ENCODE measurements at places on chromosomes 12 and 14.

GRCh38 chr12:129610601-129611120, 293.2 kb downstream of the TMEM132D start:
- no peak overlapping the region for H3K27ac ChIP-seq
- no peaks in the 10 kb centered on the region for H3K27me3 ChIP-seq
- no peak overlapping the region for H3K4me3 ChIP-seq

GRCh38 chr12:116210131-116210530, 67.4 kb downstream of the MED13L start:
- H3K4me1 ChIP-seq: peaks cover 5% of the 10 kb centered on the region
- H3K27ac ChIP-seq: no peak overlapping the region
- H3K36me3 ChIP-seq: no peaks in the 10 kb centered on the region
- no peaks in the 10 kb centered on the region for H3K27me3 ChIP-seq
- DNase-seq: no peak

DNA sequence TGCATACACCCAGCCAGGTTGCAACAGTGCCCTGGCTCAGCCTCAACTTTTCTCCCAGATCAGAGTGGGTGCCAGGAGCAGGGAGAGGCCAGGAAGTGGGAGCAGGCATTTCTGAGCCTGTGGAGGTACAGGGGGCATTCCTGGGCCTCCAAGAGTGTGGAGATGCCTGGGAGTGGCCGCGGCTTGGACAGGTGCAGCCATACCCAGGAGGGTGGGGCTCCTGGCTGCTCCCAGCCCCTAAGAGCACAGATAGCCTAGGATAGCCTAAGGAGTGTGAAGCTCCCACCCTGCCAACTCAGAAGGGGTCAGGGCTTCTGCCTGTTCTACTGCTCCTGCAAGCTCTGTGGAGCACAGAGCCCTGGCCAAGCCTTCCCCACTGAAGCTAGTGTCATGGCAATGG, 543.4 kb downstream of the RPL10L start:
- no peak overlapping the region for H3K27ac ChIP-seq
- H3K27me3 ChIP-seq: no peaks in the 10 kb centered on the region
- no peaks in the 10 kb centered on the region for H3K36me3 ChIP-seq
- DNase-seq: no peak
- no peaks in the 10 kb centered on the region for H3K4me1 ChIP-seq
- no peak overlapping the region for H3K4me3 ChIP-seq

DNA sequence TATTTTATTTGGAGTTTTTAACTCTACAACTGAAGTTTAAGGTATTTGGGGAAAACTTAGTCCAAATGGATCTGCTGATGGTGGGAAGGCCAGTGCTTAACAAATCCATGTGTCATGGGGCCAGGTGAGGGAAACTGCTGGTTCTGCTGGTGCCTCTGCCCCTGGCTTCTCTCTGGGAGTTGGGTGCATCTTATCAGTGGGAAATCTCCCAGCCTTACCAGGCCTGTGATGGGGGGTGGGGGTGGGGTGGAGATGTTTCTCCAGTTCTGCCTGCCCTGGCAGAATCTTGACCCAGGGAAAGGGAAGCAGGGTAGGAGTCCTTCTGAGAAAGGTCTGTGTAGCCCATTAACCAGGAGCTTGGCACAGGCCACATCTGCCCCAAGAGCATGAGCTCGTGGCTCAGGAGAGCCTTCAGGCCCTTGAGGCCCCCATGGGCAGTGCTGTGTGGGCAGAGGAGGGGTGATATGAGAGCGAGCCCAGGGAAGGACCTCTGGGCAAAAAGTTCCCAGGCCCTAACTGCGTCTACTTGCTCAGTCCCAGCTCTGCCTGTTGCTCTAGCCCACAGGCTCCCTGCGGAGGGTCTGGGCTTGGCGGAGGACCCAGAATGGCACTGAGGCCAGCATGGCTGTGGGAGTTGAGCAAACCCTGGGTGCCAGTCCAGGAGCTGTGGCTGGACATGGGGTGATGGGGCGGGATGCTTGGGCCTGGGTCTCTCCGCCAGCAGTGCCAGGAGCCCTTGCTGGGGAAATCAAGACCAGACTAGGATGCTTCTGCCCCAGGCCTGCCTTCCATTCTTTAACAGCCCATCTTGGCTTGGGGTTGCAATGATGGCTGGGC, 18.2 kb downstream of the VASH1 start:
- H3K4me3 ChIP-seq: peak overlapping the region; percentile 9
- no peak overlapping the region for H3K27ac ChIP-seq
- H3K4me1 ChIP-seq: peaks cover 4% of the 10 kb centered on the region
- DNase-seq: no peak

DNA sequence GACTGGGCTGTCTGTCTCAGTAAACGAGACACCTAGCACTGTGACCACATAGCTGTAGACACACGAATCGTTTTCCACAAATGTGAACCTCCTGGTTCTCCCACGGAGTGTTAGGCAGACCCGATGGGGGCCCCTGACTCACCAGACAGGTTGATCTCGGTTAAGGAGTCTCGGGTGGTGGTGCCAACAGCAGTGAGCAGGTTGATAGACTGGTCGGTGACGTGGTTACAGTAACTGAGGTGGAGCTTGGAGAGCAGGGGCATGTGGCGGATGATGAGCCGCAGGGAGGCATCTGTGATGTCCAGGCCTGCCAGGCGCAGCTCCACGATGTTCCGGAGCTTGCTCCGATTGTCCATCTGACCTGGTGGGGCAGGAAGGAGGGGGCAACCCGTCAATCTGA, 39.8 kb downstream of the RNF34 start:
- H3K27ac ChIP-seq: no peak overlapping the region
- H3K4me1 ChIP-seq: no peaks in the 10 kb centered on the region
- peaks cover 60% of the 10 kb centered on the region for H3K36me3 ChIP-seq
- no peaks in the 10 kb centered on the region for H3K27me3 ChIP-seq
- no peak overlapping the region for H3K4me3 ChIP-seq
- DNase-seq: no peak

DNA sequence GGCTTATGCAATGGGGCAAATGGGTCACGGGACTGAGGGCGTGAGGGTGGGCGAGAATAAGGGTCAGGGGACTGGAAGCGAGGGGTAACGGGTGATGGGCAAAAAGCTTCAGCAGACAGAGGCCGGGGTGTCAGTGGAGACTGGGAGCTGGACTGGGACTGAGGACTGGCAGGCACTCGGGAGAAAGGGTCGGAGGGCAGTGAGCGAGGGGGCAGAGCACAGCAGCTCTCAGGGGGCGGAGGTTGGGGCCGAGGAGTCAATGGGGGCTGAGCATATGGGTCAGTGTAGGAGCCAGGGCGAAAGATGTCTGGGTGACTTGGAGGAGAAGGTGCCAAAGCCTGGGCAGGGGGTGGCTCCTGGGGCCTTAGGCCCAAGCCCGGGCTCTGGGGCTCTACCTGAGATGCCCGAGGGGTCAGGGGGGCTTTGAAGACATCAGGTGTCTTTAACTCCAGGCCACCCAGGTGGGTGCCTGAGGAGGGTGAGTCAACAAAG, 20.2 kb downstream of the KMT2D start:
- peaks cover 99% of the 10 kb centered on the region for H3K36me3 ChIP-seq
- no peak overlapping the region for H3K27ac ChIP-seq
- H3K27me3 ChIP-seq: no peaks in the 10 kb centered on the region
- H3K4me3 ChIP-seq: no peak overlapping the region
- no peaks in the 10 kb centered on the region for H3K4me1 ChIP-seq
- DNase-seq: no peak

DNA sequence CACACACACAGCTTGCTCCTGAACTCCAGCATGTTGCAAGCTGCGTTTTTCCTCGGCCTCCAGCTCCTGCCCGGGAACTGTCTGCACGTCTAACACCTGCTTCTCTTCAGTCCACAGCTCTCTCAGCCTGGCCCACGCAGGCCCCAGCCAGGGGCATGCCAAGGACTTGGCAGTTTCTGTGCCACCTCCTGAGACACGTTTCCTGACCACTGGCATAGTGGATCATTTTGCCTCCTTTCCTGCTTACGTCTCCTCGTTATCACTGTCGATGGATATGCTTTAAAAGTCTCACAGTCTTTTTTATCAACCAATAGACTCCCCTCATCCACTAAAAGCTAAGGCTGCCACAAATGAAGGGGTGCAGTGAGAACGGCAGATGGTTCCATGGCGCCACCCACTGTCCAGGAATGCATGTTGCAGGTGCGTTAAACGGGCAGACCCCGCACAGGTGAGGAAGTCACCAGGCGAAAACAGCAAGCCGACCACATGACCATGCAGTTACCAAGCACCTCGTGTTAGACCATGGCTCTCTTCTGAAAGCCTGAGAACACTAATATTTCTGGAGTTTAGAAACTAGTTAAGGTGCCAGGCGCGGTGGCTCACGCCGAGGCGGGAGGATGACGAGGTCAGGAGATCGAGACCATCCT, 14.7 kb upstream of the TEAD4 start:
- DNase-seq: peak; percentile 49
- H3K4me3 ChIP-seq: no peak overlapping the region
- H3K4me1 ChIP-seq: no peaks in the 10 kb centered on the region
- peaks cover 10% of the 10 kb centered on the region for H3K36me3 ChIP-seq

GRCh38 chr14:30906752-30907658, 32.6 kb downstream of the COCH start:
- no peaks in the 10 kb centered on the region for H3K27me3 ChIP-seq
- H3K4me1 ChIP-seq: no peaks in the 10 kb centered on the region
- H3K36me3 ChIP-seq: peaks cover 9% of the 10 kb centered on the region
- H3K4me3 ChIP-seq: no peak overlapping the region

DNA sequence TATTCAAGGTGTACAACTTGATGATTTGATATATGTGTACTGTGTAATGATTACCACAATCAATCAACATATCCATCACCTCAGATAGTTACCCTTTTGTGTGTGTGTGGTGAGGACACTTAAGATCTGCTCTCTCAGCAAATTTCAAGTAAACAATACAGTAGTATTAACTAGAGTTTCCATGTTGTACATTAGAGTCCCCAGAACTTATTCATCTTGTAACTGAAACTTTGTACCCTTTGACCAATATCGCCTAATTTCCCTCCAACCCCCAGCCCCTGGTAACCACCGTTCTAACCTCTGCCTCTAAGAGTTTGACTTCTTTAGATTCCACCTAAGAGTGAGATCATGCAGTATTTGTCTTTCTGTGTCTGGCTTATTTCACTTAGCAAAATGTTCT, 12.1 kb downstream of the ADCK1 start:
- H3K27ac ChIP-seq: no peak overlapping the region
- no peaks in the 10 kb centered on the region for H3K27me3 ChIP-seq
- H3K36me3 ChIP-seq: no peaks in the 10 kb centered on the region
- no peak for DNase-seq
- H3K4me1 ChIP-seq: no peaks in the 10 kb centered on the region
- no peak overlapping the region for H3K4me3 ChIP-seq

DNA sequence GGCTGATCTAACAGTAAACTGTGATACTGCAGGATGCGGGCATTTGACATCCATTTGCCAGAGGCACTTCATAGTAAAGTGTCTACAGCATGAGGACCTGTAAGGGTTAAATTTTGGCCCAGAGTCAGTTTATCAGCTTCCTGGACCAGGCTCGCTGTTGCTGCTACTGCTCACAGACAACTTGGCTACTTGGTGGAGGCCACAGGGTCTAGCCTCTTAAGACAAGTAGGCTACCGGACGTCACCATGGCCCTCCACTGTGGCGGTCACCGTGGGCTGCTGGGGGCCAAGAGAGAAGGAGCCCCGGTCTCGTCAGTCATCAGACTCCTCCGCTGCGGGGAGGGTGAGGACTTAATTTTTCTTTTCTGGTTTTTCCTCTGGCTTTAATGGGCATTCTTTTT, 117.3 kb upstream of the PZP start:
- no peaks in the 10 kb centered on the region for H3K36me3 ChIP-seq
- no peaks in the 10 kb centered on the region for H3K4me1 ChIP-seq
- H3K4me3 ChIP-seq: no peak overlapping the region
- DNase-seq: no peak
- no peak overlapping the region for H3K27ac ChIP-seq
- H3K27me3 ChIP-seq: no peaks in the 10 kb centered on the region

DNA sequence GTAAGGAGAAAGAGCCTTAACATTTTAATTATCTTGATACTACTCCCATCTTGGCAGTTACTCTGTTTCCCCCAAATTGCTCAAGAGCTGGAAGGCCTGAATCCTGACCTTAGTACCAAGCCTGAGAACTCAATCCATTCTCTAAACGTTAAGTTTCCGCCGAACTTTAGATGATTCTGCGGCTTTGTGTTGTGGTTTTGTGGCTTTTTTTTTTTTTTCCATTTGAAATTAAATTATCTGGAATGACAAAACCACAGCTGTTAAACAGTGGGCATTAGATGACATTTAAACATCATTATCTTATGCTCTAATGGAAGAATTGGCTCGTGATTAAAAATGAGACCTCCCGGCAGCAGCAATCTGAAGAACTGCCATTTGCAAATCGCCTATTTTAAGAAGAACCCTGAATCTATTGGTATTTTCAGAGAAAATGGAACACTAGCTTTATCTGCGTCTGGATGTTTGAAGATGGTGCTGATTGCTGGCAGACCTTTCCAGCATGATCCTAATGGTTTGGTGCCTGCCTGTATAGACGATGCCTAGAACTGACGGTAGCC, 38.4 kb downstream of the TMEM132C start:
- no peak overlapping the region for H3K27ac ChIP-seq
- no peak for DNase-seq
- H3K27me3 ChIP-seq: no peaks in the 10 kb centered on the region
- no peaks in the 10 kb centered on the region for H3K4me1 ChIP-seq
- H3K4me3 ChIP-seq: no peak overlapping the region
- no peaks in the 10 kb centered on the region for H3K36me3 ChIP-seq

DNA sequence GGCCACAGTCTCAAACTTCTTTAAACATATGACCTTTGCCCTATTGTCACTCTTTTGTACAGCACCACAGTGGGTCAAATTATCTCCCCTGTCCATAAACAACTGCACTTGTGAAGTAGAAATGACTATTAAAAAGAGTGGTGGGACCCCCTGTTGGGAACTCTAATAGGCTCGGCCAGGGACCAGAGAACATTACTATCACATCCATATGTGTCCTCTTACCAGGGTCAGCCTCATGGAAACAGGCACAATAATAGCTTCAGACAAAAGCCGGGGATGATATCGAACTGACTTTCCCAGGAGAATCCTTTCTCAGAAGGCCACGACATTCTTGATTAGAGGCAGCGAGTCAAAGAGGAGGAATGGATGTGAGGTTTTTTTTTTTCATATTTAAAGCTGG, 96.6 kb downstream of the NKX2-1 start:
- H3K4me1 ChIP-seq: peaks cover 12% of the 10 kb centered on the region
- H3K36me3 ChIP-seq: no peaks in the 10 kb centered on the region
- H3K4me3 ChIP-seq: no peak overlapping the region

DNA sequence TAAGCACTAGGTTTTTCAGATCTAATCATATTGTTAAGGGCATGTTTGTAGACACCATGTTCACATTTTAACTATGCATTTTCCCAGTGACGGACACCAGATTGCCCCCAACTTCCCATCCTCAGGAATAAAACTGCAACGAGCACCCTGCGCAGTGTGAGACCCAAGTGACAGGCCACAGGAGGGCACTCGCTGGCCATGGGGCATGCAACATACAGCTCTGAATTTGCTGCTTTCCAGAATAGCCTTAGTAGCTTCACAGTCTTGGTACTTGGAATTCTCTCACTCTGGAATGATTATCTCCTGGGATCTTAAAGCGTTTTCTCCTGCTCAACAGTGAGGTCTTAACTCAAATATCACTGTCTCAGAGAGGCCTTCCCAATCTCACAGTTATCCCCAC, 972 bp upstream of the DDX47 start:
- H3K27ac ChIP-seq: no peak overlapping the region
- no peak overlapping the region for H3K4me3 ChIP-seq
- peaks cover 10% of the 10 kb centered on the region for H3K4me1 ChIP-seq
- H3K27me3 ChIP-seq: no peaks in the 10 kb centered on the region
- H3K36me3 ChIP-seq: peaks cover 2% of the 10 kb centered on the region

- no peak for DNase-seq
- H3K4me1 ChIP-seq: no peaks in the 10 kb centered on the region
- H3K4me3 ChIP-seq: no peak overlapping the region
- H3K27ac ChIP-seq: no peak overlapping the region
- no peaks in the 10 kb centered on the region for H3K36me3 ChIP-seq
These were observed 13.2 kb upstream of the SLC8A3 start for GRCh38 chr14:70201994-70202393.

Data from neuronal stem cell (in vitro differentiated cells).